D341Med (cell line): ENCODE measurements at places on chromosomes 7 and 10.

- DNase-seq = no peak
Observed at GRCh38 chr10:80136134-80136571, 3.6 kb downstream of the PLAC9 start.

DNA sequence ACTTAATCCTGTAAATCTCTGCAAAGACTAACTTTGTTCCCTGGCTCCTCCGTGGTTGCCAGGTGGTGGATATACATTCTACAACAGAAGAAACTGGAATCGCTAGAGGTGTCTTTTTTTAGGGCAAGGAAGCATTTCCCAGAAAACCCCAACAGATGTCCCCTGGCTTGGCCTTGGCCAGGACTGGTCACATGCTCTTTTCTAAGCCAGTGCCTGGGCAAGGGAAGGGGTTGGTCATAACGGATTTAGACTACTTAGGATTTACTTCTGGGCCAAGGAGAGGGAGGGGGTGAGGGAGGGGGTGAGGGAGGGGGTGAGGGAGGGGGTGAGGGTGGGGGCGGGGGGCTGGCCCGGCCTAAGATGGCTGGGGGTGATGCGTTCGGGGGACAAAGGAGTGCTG lies 105.7 kb downstream of the SNX10 start:
- peak; percentile 58 for DNase-seq

DNA sequence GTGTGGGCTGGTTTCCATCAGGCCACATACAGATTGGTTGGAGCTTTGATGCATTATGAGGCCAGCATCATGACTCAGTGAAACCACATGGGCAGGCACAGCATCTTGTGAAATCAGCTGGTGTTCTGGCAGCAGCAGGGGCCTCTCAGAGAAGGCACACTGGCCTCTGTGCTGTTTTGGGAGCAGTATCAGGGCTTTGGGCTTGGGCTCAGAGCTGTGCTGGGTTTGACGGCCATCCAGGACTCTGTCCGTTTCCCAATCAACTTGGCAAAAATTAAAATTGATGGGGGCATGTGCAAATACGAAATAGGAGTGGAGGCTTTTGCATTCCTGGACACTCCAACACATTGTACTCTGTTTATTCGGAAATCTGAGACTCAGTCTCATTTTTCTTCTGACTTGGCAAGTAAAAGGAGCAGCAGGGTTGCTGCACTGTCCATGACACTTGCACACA lies 190.9 kb downstream of the BMPER start:
- no peak for DNase-seq

GRCh38 chr7:95736635-95737034 lies 35.7 kb upstream of the DYNC1I1 start:
- no peak for DNase-seq

GRCh38 chr7:1758028-1758858 lies 88.2 kb downstream of the ELFN1 start:
- peak; percentile 85 for DNase-seq

DNA sequence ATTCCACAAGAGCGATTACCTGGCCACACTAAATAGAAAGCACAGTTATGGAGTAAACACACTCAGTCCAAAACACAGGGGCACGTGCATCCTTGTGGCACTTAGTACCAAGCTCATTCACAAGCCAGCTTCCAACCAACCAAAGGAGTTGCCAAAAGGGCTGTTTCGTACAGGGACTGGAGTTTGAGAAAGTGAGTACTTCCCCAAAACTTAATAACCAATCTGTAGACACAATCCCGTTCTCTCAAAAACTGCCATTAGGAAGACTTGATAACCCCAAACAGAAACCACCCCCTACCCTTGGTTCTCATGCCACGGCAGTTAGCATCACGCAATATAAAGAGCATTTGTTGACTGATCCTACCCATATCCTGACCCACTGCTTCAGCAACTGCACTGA lies 166.2 kb upstream of the ASAH2 start:
- no peak for DNase-seq

DNA sequence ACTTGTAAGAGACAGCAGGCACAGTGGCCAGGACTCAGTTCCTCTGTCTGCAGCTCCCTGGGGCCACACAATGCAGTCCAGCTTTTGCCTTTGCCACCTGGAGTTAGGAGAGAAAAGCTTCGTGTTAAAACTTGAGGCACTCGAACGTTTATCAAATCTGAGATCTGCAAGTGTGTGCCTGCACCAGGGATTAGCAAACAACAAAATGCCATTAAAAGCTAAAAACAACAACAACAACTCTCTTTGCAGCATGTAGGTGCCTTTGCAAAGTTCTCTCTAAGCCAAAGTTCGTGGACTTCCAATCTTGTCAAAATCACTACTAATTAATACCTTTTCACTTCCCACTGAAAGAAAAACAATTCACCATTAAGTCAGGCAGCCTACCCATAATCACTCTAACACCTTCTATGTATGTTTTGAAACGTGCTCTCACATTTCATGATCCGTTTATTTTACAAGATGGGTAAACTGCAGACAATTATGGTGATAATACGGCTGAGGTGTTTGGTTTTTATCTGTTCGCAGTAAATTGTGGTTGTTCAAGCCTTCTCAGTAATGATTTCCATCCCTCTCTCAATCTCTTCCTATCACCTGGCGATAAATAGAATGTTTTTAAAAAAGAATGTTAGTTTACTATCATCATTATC lies 36.2 kb upstream of the SDK1 start:
- no peak for DNase-seq

DNA sequence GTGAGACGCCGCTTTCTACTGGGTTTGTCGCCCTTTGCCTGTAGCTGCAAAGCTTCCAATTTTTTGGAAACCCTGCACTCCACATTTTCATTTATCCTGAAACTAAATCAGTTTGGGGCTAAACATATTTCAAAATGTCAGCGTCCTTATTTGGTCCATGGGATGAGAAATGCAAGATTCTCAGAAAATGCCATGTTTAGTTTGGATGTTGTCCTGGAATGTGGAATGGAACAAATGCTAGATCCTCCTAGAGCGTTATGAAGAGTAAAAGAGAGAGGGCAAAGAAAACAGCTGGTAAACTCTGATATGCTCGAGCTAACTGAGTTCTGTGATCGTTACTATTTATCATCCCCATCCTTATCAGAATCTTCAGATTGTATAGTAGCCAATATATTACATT lies 236.9 kb downstream of the KLF6 start:
- DNase-seq = no peak

- DNase-seq = no peak
Observed at GRCh38 chr10:17162828-17163227, 33.2 kb upstream of the CUBN start.

- no peak for DNase-seq
Observed at GRCh38 chr7:24709585-24710360, 47.5 kb downstream of the GSDME start.

DNA sequence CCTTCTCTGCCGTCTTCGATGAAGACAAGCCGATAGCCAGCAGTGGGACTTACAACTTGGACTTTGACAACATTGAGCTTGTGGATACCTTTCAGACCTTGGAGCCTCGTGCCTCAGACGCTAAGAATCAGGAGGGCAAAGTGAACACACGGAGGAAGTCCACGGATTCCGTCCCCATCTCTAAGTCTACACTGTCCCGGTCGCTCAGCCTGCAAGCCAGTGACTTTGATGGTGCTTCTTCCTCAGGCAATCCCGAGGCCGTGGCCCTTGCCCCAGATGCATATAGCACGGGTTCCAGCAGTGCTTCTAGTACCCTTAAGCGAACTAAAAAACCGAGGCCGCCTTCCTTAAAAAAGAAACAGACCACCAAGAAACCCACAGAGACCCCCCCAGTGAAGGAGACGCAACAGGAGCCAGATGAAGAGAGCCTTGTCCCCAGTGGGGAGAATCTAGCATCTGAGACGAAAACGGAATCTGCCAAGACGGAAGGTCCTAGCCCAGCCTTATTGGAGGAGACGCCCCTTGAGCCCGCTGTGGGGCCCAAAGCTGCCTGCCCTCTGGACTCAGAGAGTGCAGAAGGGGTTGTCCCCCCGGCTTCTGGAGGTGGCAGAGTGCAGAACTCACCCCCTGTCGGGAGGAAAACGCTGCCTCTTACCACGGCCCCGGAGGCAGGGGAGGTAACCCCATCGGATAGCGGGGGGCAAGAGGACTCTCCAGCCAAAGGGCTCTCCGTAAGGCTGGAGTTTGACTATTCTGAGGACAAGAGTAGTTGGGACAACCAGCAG lies 60.4 kb upstream of the BTBD16 start:
- no peak for DNase-seq

DNA sequence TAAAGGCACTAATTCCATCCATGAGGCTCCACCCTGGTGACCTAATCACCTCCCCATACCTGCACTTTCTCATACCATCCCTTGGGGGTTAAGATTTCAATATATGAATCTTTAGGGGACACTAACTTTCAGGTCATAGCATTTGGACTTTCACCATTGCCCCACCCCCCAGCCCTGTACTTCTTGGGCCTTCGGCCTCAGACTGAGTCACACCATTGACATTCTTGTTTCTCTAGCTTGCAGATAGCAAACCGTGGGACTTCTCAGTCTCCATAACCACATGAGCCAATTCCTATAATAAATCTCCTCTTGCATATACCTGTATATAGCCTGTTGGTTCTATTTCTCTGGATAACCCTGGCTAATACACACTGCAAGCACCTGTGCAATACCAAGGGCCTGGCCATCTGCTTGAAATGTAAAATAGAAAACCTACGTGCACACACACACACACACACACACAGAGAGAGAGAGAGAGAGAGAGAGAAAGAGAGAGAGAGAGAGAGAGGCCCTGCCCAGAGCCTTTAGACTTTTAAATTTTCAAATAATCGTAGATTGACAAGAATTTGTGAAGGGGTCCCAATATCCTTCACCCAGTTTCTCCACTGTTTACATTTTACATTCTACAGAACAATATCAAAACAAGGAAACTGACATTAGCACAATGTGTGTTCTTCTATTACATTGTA lies 25.3 kb downstream of the ANXA8 start:
- DNase-seq = no peak

DNA sequence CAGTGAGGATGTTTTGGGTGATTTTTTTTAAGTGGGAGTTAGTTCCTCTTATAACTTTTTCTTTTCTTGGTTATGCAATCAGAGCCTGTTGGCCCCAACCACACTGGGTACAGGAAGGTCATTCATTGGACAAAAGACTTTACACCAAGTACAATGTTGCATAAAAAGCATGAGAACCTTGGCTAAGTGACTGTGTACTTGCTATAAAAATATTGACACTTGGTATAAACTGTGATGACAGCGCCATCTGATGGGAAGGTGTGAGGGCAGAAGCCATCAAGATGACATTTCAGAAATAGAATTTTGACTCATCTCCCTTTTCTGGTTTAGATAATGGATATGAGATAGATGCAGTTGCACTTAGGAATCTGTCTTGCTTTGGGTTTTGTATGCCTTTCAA lies 126.4 kb upstream of the CCDC6 start:
- peak; percentile 77 for DNase-seq

GRCh38 chr7:87056346-87056745 lies 3.1 kb downstream of the ELAPOR2 start:
- no peak for DNase-seq

DNA sequence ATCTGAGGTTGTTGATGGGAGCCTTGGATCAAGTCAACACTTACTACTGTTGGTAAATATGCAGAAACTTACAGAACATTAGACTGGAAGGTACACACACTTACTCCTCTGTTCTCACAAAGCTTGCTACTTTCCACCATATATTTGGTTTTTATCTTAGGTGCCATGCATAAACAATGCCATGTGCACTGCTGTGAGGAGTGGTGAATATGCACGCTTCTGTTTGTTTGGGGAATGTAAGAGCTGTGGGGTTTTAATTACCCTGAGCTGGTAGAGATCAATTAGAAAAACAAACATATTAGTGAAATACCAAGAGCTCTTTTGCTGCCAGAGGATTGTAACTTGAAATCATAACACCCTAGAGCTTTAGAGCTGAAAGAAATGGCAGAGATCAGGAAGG lies 79.8 kb upstream of the ARID5B start:
- DNase-seq = no peak

GRCh38 chr7:526460-527034 lies 6.9 kb upstream of the PDGFA start:
- no peak for DNase-seq

DNA sequence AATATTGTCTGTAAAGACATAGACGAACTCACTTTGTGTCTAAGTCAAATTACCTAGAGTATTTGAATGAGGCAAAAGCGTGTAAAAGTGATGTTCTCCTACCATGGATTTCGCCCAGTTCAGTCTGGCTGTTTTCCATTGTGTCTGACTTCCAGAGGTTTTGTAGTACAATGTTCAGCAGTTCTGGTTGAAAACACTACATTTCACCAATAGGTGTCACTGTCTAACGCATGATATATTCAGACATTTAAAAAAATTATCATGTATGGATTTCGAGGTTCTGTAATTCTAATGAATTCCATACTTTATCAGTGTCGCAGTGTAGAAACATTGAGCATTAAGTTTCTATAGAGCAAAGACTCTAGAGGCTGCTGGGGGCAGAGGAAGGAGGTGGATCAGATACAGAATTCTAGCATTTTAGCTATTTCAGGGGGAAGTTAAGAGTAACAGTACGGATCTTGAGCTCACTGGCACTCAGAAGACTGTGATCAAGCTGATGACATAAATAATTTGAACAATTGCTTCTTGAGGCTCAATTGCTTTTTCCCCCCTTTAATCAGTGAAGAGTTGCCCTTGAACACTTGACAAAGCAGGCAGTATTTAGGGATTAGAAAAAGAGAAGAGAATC lies 196.9 kb upstream of the RHOBTB1 start:
- DNase-seq = peak; percentile 55

GRCh38 chr7:100745184-100745583 lies 11.8 kb downstream of the ZAN start:
- no peak for DNase-seq

GRCh38 chr10:46227936-46228562 lies 58.7 kb upstream of the ANTXRL start:
- DNase-seq = peak; percentile 23

DNA sequence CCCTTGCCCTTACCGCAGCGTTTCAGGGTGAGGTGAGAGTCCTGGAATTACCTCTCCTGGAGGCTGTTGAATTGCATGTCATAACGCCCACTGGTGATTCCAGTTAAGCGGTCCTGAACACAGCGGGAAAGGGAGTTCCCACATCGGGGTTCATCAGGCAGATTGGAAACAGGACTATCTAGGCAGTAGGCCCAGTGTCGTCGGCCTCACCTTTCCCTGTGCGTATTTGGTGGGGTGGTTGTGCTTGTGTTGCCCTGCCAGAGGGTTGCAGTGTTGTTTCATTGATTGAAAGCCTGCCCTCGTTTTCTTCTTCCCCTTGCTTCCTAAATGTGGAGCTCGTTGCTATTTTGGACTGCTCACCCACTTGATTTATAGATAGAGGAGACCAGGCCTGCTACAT lies 10.6 kb upstream of the SUN1 start:
- no peak for DNase-seq

- DNase-seq = no peak
Observed at GRCh38 chr7:19442016-19442785, 266.6 kb downstream of the POLR1F start.
